Muscle of arm (tissue), 14 donors: ENCODE measurements at places on chromosomes 7 and 10. TPM values are rescaled to one million over a fixed set of nuclear protein-coding genes. Genes with fewer than 3 reads are reported as not detected.

DNA sequence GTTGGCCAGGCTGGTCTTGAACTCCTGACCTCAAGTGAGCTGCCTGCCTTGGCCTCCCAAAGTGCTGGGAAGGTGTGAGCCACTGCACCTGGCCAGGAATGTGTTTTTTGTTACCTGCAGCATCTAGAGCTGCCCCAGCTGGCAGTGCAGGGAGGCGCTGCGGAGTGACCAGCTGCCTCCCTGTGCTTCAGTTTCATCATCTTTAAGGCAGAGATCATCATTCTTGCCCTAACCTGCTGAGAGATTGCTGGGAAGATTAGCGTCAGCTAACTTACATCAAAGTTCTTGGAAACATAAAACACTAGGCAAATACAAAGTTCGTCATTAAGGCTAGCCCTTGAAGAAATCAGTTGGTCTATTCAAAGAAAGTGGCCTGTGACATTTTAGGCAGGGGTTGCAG is 2.3 kb downstream of the ZNF282 start:
- no peak for DNase-seq

- no peak for DNase-seq
Measured at GRCh38 chr10:80412486-80412885, 4.1 kb downstream of the PRXL2A start.

- DNase-seq = no peak
Measured at GRCh38 chr7:100613412-100614175, 1.3 kb downstream of the MOSPD3 start.

The PON3 gene
- 3.0 TPM for polyA plus RNA-seq

- peak; percentile 18 for DNase-seq
Measured at GRCh38 chr10:6348096-6348874, 145.6 kb downstream of the PFKFB3 start.

- no peak for DNase-seq
Measured at GRCh38 chr7:18140943-18141342, 113.3 kb upstream of the PRPS1L1 start.

GRCh38 chr10:86655596-86655995 is 1.2 kb downstream of the OPN4 start:
- no peak for DNase-seq

The TMEM176A gene
- polyA plus RNA-seq = 27.0 TPM

- no peak for DNase-seq
Measured at GRCh38 chr7:63042730-63043511, 955.7 kb upstream of the ZNF722 start.

- DNase-seq = no peak
Measured at GRCh38 chr7:80644054-80644453, 5.6 kb downstream of the CD36 start.

The C7orf33 gene
- 0.77 TPM for polyA plus RNA-seq
